ENCODE measurements at places on chromosomes 5 and 9.

- no peak for DNase-seq
Measured at GRCh38 chr5:92092239-92092638, 709.1 kb upstream of the ARRDC3 start.

- no peak for DNase-seq
Measured at GRCh38 chr5:7500256-7500655, 104.3 kb downstream of the ADCY2 start.

GRCh38 chr9:68749579-68750159 is 44.6 kb downstream of the PIP5K1B start:
- DNase-seq: no peak

- DNase-seq: no peak
Measured at GRCh38 chr5:81020478-81021167, 60.5 kb downstream of the RASGRF2 start.

- DNase-seq: no peak
Measured at GRCh38 chr9:91055845-91056244, 254.2 kb downstream of the SYK start.

- no peak for DNase-seq
Measured at GRCh38 chr5:28281351-28281750, 1243.0 kb upstream of the CDH9 start.

- no peak for DNase-seq
Measured at GRCh38 chr9:113599646-113600022, 136.1 kb downstream of the RGS3 start.

DNA sequence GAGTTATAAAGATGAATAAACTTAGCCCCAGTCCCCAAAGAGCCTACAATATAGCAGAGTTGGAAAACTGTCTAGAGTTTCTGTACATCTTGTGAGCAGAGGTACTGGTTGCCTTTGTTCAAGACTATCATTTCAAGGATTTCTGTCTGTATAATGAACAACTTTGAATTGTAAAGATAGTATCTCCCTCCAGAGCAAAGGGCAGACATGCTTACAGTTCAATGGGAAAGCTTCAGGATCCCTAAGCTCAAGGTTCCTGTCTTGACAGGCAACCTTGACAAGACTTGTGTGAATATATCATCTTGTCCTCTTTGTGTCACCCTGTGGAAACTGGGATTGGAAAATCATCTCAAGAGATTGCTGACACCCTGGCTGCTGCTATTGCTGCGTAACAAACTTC is 242.8 kb upstream of the VLDLR start:
- no peak for DNase-seq

- DNase-seq: no peak
Measured at GRCh38 chr9:109251080-109251775, 69.6 kb downstream of the EPB41L4B start.

DNA sequence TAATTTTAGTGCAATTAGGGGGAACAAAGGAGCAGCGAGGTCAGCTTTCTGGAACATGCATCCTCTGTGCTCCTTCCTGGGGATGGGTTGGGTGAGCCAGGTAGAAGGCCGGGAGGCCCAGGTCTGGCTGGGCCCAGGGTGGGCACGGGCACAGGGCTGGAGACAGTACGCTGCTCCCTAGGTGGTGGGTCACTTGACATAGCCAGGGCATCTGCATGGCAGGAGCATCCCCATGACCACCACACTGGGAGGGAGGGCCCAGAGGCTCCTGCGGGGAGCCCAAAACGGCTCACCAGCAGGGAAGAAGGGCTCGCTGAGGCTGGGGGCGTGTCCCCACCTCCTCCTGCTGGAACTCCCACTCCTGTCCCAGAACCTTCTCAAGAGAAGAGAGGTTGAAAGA is 216.8 kb downstream of the NXNL2 start:
- DNase-seq: no peak

- no peak for DNase-seq
Measured at GRCh38 chr9:16058131-16058549, 505.3 kb downstream of the CCDC171 start.

- no peak for DNase-seq
Measured at GRCh38 chr5:41637869-41638268, 127.5 kb upstream of the PLCXD3 start.

DNA sequence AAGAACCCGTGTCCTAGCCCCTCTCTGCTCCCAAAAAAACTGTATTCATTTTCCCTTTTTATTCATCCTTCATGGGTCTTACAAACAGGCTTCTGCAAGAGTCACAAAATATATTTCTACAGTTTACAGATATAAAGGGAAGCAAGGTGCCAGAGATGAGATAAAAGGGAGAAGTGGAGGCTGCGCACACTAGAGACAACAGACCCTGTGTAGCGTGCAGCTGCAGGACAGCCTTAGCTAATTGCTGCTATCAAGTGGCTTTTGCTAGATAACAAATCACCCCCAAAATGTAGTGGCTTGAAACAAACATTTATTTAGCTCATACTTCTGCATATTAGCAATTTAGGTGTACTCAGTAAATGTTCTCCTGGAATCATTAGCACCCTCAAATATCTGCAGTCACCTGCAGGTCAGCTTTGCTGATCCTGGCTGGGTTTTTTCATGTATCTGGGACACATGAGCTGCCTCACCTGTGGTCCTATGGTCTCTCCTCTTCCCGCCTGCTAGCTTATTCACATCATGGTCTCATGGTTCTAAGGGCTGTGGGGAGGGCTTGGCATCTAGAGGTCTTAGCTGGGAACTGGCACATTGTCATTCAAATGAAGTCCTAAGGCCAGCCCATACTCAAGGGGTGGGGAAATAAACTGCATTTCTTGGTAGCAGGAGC is 29.4 kb downstream of the ARHGEF37 start:
- no peak for DNase-seq

- no peak for DNase-seq
Measured at GRCh38 chr9:77469515-77470231, 178.4 kb downstream of the GNA14 start.

DNA sequence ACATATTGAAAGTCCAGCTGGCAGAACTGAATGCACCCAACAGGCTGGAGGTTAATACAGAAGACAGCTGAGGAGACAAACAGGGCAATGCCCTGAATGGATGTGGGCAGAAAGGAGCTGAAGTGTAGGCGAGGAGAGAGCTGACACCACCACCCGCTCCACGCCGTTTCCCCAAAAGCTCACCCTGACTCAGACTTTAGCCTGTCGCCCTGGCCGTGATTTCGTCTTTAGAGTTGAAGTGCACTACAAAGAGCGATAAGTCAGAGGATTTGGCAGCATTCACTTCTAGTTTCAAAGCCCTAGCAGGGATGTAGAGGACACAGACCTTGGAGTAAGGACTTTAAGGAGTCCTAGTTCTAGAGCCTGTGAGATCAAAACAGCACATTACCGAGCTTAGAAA is 2.2 kb upstream of the ERAP1 start:
- DNase-seq: no peak

DNA sequence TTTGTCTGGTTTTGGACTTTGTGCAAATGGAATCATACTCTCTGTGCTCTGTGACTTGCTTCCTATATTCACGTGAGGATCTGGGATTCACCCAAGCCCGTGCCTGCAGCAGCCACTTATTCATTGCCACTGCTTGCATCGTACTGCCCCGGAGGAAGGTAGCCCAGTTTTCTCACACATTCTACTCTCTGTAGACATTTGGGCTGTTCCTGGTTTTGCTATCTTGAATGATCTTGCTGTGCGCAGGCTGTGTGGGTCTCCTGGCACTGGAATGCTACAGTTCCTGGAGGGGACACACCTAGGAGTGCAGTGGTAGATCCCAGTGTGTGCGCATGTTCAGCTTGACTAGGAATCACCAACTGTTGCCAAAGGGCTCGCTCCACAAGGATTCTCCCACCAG is 99.2 kb upstream of the BOD1 start:
- DNase-seq: no peak

- no peak for DNase-seq
Measured at GRCh38 chr9:74220327-74220726, 276.8 kb upstream of the RORB start.

GRCh38 chr9:8521112-8521511 is 721.5 kb upstream of the DMAC1 start:
- DNase-seq: no peak
